Progenitor cell of endocrine pancreas (in vitro differentiated cells): ENCODE measurements at places on chromosomes 1 and 21.

GRCh38 chr1:121587777-121588176 is 403.0 kb downstream of the SRGAP2C start:
- DNase-seq, result no peak

- peak; percentile 70 for DNase-seq
Observed at GRCh38 chr1:167533851-167534300, 15.5 kb upstream of the CD247 start.

DNA sequence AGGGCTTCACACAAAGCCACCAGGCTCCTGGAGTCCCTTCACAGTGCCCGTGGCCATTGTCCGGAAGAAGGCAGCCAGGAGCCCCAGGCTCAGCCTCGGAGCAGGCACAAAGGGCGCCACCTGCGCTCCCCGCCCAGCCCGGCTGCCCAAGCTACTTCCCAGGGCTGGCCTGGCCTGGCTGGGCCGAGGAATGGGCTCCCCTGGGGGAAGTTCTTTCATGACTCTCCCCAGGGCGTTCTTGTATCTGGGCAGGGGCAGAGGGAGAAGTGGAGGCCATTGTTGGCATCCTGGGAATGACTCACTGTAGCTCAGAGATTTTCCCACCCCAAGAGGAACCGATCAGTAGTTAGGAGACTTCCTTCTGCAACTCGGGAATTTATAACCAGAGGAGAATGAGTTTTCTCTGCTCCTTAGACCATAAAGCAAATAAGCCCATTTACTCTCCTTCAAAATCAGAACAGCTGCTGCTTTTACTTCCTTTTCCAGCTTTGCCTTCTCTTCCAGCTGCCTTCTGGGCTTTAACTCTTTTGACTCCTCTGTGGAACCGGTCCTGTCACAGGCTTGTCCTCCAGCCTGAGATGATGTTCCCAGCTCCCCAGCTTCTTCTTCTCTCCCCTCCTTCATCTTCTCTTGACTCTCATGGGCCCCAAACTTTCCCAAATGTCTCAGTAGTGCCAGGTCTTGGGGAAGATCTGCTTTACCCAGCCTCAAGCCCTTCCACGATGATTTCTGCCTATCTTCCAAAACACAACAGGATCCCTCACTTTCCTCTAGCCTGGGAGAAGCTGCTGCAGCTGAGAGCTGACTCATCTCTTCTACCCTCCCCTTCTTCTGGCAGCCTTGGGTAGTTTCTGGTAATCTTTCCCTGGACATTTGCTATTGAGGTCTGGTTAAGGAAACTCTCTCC is 118.7 kb upstream of the CD34 start:
- no peak for DNase-seq

GRCh38 chr1:234598974-234599616 is 10.9 kb downstream of the IRF2BP2 start:
- no peak for DNase-seq

DNA sequence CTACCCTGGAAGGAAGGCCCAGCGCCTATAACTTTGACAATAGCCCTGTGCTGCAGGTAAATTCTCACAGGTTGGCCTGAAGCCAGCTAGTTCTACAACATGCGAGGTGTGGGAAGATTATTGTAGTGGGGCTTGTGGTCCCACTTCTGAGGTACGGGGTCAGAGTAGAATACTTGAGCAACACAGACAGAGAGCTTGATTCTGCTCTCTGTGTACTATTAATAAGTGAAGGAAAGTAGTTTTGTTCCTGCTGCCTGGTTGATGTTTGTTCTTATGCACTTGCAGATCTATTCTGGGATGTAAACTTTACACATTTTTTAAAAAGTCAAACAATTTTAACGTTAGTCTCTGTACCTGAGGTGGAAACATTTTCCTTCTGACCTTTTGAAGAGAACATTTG is 80.4 kb downstream of the LAMC1 start:
- no peak for DNase-seq

DNA sequence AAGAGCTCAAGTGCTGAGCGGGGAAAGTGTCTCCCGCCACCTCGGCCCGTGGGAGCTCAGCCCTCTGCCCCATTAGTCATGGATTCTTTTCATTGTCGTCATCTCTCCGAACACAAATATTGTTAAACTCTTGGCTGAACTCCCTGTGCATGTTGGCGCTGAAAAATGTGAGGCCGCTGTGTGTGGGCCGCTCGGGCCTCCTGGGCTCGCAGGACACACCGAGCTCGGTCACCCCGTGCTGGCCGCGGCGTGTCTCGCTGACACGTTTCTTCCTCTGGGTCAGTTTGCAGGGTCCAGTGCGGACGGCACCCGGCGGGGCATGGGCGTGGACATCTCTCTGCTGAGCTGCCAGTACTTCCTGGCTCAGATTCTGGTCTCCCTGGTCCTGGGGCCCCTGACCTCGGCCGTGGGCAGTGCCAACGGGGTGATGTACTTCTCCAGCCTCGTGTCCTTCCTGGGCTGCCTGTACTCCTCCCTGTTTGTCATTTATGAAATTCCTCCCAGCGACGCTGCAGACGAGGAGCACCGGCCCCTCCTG is 25.6 kb downstream of the SLC45A1 start:
- DNase-seq, result no peak

DNA sequence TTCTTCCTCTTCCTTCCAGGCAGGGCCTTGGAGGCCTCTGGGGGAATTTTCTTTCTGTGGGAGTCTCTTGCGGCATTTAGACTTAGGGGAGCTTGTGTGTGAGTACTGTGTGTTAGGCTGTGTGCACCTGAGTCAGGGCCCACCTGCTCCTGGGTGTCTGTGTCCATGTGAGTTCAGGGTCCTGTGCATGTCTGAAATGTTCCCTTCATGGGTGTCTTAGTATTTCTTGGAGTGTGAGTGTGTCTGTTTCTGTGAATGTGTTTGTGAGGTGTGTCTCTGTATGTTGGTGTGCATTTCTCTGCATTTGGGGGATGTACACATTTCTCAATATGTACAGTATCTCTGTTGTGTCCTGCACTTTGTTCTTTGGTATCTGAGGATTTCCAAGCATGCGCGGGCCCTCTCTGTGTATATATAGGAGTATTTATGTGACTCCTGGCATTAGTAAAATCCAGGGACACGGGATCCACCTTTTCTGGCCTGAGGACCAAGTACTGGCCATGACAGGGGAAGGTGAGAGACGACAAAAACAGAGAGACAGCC is 2.4 kb downstream of the TFAP2E start:
- DNase-seq, result no peak
